Sciatic nerve (tissue), 2 donors: ENCODE measurements at places on chromosomes 5 and 9. TPM values are rescaled to one million over a fixed set of nuclear protein-coding genes. Genes with fewer than 3 reads are reported as not detected.

GRCh38 chr9:123234853-123235252 lies 33.5 kb downstream of the STRBP start:
- DNase-seq, result no peak

DNA sequence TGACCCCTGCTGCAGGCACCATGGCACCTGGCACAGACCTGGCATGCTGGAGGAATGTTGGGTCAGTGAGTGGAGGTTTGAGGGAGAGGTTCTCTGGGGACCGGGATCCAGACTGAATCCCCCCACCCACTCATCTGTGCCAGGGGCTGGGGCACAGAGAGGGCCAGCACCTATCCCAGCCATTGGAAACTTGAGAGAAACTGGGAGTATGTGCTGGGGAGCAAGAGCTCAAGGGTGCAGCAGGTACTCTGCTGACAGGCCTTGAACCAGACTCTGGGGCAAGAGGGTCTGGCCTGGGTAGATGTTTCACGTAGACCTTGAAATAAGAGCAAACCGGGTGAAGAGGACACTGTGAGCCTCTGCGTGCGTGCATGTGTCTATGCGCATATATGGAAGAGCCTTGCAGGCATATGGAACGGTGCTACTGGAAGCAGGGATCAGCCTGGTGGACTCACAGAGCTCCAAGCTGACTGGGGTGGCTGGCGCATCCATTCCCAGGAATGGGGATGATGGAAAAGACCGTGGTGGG lies 8.8 kb downstream of the FGF18 start:
- DNase-seq, result peak; percentile 38

DNA sequence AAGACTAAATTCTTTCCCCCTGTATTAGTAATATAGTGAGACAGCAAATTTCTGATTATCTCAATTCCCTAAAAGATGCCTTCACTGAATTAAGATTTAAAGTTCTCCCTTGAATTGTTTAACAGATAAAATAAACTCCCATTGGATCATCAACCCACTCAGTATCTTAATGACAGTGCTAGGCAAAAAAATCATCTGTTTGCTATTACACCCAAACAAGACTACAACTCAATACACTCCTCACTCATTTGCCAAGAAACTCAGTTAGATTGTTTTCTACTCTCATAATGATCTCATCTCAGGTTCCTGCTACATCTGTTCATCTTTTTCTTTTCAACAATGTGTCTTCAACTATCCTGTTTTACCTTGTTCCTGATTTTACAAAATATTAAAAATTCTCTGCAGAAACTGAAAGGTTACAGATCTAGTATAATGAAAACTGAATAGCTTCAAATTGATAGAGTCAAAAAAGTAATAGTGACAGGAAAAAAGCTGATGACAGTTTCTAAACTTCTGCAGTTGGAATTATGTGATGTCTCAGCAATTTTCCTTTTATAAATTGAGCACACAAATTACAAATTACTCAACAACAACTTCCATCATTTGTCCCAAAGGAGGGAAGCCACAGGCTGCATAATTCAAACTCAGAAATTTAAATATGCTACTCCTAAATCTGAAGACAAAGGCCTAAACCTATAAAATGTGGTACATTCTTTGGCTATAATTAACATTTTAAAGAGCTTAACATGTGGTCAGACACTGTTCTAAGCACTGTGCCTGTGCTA lies 39.4 kb downstream of the HOMER1 start:
- no peak for DNase-seq

DNA sequence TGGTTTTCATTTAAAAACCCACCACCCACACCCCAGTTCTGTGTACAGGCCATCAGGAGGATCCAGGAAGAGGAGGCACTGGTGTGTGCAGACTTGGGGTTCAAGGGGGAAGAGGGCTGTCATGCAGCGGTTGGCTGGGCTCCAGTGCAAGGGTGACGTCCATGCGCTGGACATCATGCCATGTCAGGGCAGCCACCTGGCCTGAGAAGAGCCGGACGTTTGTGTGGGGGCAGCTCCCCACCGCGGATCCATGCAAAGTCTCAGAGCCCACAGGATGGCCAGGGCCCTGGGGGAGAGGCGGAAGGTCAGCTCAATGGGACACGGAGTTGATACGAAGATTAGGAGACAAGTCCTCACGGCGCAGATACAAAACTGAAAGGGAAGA lies 11.1 kb downstream of the BRD9 start:
- DNase-seq, result no peak

DNA sequence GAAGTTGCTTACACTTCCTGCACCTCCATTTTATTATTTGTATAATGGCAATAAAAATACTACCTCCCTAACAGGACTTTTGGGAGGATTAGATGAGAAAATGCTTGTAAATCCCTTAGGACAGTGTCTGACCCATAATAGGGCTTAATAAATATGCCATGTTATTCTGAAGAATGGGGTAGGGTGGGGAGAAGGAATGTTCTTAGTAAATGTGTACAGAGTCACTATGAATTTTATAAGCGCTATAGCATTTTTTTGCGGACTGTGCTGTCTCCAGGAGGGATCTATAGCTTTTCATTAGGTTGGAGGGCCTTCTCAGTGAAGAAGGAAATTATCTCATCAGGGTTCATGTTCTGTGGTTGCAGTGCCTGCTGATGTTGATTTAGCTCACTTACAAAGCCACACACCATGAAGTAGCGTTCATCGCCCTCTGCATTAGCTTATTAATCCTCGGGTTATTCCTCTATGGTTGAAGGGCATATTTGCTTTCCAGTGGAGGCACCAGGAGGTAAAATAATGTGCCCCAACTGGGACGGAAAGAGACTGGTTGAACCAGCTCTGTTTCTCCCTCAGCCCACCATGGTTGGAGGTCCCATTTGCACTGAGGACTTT lies 497.1 kb downstream of the ARHGEF28 start:
- DNase-seq, result no peak

DNA sequence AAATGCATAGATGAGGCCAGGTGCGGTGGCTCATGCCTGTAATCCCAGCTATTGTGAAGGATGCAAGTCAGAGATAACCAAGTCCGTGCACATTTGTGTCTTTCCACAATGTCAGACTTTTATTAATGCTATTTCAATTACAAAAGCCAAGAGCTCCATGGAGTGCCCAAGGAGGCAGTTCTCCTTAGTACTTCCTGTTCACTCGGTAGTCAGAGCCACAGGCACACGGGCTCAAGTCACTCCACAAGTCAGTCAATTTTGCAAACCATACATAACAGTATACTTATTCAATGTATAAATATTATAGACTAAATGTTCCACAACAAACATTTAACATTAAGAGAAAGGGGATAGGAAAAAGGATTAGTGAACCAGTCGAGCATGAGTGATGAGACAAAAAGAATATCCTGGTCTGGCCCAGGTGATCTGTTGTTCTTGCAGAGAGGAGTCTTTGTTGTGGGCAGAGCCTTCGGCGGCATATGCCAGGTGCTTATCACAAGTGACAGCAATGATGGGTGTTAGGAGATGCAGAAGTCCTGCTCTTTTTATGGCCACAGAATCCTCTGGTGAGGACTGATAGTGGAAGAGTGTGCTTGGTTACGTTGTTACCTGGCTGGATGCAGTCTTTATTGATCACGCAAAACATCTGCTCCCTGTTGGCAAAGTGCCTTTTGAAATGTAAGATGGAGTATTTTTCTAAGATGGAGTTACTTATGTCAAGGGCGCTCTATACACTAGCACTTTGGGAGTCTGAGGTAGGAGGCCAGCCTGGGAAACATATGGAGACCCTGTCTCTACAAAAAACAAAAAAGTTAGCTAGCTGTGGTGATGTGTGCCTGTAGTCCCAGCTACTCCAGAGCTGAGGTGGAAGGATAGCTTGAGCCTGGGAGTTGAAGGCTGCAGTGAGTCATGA lies 167.0 kb upstream of the FBXL17 start:
- no peak for DNase-seq

- DNase-seq, result no peak
Measured at GRCh38 chr5:134510970-134511795, 14.3 kb upstream of the JADE2 start.

DNA sequence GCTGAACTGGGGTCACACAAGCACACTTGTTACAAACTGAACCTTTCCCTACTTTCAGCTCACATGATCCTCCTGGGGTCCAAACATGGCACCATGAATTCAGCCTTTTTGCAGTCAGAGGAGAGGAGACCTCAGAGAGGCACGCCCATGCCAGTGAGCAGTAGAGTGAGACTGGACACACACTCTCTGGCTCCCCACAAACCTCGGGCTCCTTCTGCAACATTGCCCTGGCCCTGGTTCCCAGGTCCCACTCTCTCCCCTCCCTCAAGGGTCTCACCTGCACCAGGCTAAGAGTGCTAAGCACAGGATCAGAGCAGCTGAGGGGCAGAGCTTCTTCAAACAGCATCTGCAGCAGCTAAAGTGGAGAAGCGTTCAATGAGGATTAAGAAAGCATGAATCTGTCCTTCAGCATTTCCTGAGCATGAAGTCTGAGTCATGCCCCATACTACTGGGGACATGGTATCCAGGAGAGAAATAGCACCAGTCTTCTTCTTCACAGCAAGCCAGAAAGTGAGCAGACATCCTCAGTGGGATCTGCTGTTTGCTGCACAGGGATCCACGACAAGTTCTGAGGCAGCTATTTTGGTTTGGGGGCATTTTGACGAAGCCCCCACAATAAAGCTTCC lies 27.2 kb downstream of the SLC35A4 start:
- no peak for DNase-seq

- no peak for DNase-seq
Measured at GRCh38 chr5:207599-207998, 10.4 kb downstream of the CCDC127 start.

DNA sequence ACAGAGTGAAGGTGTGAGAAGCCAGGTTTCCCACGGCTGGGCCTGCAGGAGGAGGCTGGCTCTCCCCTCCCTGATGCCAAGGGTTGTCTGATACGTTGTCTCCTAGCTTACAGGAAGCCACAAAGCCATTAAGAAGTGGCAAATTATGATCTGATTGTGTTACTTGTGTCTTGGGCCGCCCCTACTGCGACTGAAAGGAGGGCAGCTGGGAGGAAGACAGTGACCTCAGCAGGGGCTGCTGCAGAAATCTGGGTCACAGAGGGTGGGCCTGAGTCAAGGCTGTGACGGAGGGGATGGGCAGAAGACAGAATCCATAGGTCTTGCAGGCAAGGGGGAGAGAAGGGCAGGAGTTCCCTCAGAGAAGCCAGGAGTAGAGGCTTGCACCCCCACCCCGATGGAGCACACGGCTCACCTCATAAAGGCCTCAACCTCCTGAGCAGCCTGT lies 145.0 kb downstream of the FSTL4 start:
- no peak for DNase-seq

- no peak for DNase-seq
Measured at GRCh38 chr9:117521293-117521692, 106.4 kb upstream of the ASTN2 start.

GRCh38 chr5:142170254-142170953 lies 61.8 kb downstream of the NDFIP1 start:
- no peak for DNase-seq

GRCh38 chr9:96065482-96066251 lies 190.2 kb downstream of the ERCC6L2 start:
- DNase-seq, result no peak

DNA sequence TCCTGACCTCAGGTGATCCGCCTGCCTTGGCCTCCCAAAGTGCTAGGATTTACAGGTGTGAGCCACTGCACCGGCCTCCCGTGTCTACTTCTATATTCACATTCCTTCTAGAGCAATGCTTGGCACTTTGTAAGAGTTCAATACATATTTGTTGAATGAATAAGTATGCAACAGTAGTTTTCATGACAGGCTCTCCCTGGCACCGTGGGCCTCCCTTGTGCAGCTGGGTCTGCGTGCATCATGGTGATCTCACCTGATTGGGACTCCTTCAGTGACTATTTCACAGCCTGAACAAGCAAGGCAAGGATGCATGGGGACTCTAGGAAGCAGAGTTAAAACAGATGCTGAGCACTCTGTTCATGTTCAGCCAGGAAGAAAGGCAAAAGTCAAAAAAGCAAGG lies 6.8 kb upstream of the ZBTB34 start:
- no peak for DNase-seq

- DNase-seq, result no peak
Measured at GRCh38 chr9:129696944-129697655, 31.7 kb downstream of the PRRX2 start.

DNA sequence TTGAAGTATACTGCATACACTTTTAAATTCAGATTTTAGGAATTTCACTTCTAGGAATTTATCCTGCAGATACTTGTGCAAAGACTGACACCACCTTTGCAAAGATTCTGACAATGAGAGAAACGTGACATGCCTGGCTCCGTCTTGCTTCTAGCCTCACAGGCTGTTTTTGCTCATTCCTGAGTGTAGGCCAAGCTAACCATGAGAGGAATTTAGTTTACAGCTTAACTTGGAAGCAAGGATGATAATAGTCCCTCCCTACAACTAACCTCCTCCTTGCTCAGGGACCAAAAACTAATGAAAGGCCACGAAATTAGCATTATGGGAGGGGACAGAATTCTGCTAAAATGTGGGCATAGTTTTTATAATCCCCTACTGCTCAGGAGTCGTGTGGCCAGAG lies 31.1 kb downstream of the C5orf22 start:
- DNase-seq, result no peak

DNA sequence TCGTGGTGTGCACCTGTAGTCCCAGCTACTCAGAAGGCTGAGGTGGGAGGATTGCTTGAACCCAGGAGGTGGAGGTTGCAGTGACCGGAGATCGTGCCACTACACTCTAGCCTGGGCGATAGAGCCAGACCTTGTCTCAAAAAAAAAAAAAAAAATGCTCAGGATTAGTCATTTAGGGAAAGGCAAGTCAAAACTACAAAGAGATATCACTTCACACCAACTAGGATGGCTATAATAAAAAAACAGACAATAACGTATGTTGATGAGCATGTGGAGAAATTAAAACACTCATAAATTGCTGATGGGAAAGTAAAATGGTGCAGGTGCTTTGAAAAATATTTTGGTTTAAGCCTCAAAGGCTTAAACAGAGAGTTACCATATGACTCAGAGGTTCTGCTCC lies 6.3 kb upstream of the ANKRD34B start:
- no peak for DNase-seq

- no peak for DNase-seq
Measured at GRCh38 chr9:113355040-113355596, 5.8 kb downstream of the BSPRY start.

ZNF782 gene
- 10.5 TPM for total RNA-seq

DBH gene
- 0.13 TPM for total RNA-seq

PCDHA5 gene
- total RNA-seq, result 0.27 TPM

CCNO gene
- total RNA-seq, result 0.22 TPM

ORM2 gene
- total RNA-seq, result not detected

ARSI gene
- total RNA-seq, result 6.3 TPM

TAS2R1 gene
- not detected for total RNA-seq

LCP2 gene
- total RNA-seq, result 45.2 TPM

TMEM215 gene
- 9.7 TPM for total RNA-seq

C9 gene
- total RNA-seq, result not detected

NIM1K gene
- total RNA-seq, result 5.4 TPM
